ENCODE measurements at places on chromosomes 6 and 20.

GRCh38 chr20:36408219-36408618 lies 102.1 kb downstream of the DLGAP4 start:
- DNase-seq = no peak

DNA sequence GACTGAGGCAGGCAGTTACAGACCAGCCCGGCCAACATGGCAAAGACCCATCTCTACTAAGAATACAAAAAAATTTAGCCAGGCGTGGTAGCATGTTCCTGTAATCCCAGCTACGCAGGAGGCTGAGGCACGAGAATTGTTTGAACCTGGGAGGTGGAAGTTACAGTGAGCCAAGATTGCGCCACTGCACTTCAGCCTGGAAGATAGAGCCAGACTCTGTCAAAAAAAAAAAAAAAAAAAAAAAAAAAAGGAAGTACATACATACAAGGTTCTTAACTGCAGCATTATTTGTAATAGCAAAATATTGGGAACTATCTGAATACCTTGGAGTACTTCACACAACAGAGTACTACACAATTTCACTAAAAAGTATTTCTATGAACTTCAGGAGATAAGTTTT lies 183.5 kb upstream of the OLIG3 start:
- no peak for DNase-seq

DNA sequence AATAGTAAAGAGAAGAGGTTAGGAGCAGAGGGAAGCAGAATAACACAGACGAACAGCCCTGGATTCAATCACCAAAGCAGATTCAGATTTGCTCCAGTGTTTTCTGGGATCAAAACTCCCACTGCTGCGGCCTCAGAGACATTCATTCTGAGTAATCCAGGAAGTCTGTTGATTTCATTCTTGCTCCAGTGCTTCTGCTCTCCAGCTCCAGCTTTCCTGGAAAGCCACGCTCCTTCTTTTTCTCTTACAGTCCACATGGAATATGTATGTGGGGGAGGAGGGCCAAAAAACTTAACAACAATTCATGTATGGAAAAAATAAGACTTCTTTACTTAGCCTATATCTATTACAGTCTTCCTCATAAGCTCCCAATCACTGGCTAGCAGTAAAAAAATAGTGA lies 26.4 kb upstream of the UST start:
- no peak for DNase-seq

GRCh38 chr6:156881687-156882629 lies 104.8 kb downstream of the ARID1B start:
- no peak for DNase-seq

- no peak for DNase-seq
These were observed 26.1 kb downstream of the C6orf141 start for GRCh38 chr6:49576618-49577017.

DNA sequence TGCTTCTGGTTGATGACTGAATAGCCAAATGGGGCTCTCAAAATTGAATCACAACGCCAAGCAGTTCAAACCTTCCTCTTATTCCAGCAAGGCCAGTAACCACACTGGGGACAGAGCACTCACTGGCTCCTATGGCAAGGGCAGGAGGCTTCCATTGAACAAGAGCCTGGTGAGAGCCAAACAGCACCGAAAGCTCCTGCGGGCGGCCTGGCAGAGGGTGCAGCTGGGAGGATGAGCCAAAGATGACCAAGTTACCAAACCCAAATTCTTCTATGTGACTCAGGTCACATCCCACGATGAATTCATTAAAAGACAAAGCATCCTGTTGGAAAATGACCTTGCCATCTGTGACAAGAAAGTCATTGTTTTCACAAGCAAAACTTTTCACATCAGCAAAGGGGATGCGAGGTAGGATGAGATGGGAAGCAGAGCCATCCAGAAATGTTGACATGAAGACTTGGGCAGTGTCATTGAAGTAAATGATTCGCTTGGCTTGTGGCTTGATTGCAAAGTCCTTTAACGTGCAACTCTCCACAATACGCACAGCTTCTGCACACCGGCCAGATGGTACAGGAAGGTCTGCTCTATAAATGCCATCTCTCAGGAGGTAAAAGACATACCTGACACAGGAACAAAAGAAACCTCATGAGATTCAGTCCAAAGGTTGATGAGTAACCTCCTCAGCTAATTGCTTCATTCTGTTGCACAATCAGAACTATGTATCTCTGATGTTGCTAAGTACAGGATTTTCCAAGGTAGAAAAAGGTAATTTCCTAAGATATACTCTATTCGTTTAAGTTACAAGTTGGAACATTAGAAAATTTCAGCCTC lies 36.3 kb downstream of the ROS1 start:
- no peak for DNase-seq

DNA sequence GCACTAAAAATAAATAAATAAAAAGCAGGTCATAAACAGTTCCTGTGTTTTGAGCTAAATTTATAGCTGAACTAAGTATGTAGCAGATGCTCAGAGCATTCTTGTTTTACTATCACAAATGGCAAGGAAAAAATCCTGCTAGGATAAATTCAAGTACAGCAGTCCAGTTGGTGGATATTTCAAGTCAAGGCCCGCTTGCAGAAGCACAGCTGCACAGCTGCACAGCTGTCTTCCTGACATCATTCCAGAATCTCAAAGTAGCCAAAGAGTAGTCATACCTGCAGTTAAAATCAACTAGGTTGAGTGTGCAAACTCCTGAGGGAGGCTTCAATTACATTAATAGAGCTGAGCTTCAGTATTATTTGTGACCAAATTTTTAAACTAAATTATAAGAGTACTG lies 297.7 kb upstream of the MANEA start:
- no peak for DNase-seq

GRCh38 chr6:71486461-71486860 lies 197.8 kb downstream of the OGFRL1 start:
- DNase-seq = no peak

GRCh38 chr20:32181606-32182005 lies 25.9 kb downstream of the PLAGL2 start:
- no peak for DNase-seq

GRCh38 chr6:159008656-159009288 lies 8.8 kb upstream of the RSPH3 start:
- DNase-seq = peak; percentile 1

GRCh38 chr20:49566401-49567364 lies 1.3 kb downstream of the PTGIS start:
- no peak for DNase-seq

GRCh38 chr20:20440886-20441658 lies 73.2 kb downstream of the INSM1 start:
- no peak for DNase-seq

- peak; percentile 14 for DNase-seq
These were observed 19.3 kb upstream of the NEDD9 start for GRCh38 chr6:11251553-11252360.

- no peak for DNase-seq
These were observed 141.1 kb upstream of the AFDN start for GRCh38 chr6:167685654-167686053.

- DNase-seq = no peak
These were observed 338 bp downstream of the RWDD1 start for GRCh38 chr6:116571683-116572000.

DNA sequence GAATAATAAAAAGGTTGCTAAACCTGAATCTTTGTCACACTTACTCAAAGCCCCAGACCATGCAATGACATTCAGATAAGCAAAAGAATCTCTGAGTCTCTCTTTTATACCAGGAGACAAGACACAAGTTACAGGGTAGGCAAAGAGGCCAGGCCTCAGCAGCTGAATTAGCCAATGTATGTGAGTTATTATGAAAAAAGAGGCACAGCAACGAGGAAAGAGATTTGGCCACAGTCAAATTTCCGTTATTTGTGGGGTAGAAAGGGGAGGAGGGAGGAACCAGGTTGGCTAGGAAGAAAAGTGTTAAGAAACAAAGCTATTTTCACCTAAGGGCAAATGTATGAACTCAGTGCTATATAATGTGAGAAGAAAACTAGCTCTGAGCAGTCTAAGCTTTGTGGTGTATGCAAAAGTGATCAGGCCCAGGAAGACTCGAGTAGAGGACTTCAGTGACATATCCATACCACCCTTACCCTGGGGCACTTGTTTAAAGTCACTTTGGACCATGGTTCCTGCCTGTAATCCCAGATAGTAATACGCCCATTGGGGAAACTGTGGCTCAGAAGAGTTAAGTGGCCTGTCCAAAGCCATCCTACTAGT lies 19.1 kb downstream of the IPCEF1 start:
- no peak for DNase-seq

DNA sequence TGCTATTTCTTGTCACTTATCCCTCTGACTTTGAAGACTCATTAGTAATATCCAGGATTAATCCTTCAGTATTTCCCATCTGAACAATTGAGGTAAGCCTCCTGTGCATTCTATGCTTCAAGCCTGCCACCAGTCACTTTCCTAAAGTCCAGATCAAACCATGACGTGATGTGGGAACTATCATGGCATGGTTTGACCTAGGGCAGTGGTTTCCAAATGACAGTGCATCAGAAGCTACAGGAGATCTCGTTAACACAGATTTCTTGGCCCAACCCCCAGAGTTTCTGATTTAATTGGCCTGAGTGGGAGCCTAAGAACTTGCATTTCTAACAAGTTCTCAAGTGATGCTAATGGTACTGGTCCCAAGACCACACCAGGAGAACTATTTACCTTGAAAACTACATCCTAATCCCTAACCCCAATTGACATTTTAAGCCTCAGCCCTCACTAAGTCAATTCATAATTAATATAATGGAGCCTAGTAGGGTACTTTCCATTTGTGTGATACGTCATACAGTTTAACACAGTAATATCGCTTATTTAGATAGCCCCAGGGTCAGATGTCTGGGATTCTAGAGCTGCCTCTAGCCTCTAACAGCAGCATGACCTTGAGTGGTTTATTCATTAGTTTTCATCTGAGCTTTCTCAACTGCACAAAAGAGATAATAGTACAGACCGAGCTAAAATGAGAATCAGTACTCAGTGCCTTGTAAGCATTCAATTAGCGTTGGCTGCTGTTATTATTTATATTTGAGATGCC lies 907.6 kb downstream of the TFAP2A start:
- no peak for DNase-seq

DNA sequence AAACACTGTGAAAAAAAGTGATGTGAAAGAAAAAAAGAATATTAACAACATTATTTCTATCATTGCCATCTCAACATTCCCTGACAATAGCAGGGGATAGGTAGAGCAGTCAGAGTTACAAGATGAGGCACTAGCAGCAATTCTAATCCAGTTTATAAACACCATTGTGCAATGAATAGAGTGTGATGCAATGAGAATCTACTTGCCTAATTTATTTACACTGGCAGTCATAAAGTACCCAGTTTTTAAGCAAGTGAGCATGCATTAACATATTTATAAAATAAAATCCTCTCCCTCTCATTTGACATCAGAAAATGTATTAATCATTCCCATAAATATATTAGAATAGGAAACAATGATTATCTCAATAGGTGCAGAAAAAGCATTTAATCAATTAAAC lies 2.5 kb upstream of the MANEA start:
- no peak for DNase-seq

- DNase-seq = peak; percentile 20
These were observed 111.5 kb downstream of the LCA5 start for GRCh38 chr6:79425589-79426311.

DNA sequence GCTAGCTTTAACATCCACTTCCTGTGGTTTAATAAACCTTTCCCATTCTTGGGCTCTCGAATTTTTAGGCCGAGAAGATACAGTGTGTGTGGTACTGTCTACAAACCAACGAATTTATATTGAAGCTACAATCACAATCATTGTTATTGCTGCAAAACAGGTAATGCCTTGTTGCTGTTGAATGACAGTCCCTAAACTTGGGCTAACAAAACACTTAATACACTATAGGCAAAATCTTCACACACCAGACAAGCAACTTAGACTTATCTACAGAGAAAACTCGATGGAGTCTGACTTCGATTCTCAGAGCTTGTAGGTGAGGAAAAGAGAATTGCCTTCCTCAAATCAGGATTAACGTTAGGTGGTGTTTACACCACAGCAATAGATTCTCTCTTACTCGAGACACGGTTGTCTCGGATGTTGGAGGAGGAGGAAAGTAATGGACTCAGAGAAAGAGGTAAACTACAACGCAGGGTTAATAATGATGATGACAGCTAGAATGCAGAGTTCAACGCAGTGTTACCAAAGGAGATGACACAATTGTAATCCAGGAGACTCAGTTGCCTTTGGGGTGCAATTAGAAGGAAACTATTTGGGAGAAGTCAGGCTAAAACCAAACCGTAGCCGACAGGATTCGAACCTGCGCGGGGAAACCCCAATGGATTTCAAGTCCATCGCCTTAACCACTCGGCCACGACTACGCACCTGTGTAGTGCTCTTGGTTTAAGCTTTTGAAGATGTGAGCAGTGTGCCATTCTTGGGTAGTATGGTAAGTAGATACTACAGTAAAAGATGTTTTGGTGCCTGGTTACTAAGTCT lies 32.5 kb upstream of the ZNF184 start:
- DNase-seq = no peak

GRCh38 chr6:105764315-105764714 lies 321.8 kb upstream of the PRDM1 start:
- DNase-seq = no peak

DNA sequence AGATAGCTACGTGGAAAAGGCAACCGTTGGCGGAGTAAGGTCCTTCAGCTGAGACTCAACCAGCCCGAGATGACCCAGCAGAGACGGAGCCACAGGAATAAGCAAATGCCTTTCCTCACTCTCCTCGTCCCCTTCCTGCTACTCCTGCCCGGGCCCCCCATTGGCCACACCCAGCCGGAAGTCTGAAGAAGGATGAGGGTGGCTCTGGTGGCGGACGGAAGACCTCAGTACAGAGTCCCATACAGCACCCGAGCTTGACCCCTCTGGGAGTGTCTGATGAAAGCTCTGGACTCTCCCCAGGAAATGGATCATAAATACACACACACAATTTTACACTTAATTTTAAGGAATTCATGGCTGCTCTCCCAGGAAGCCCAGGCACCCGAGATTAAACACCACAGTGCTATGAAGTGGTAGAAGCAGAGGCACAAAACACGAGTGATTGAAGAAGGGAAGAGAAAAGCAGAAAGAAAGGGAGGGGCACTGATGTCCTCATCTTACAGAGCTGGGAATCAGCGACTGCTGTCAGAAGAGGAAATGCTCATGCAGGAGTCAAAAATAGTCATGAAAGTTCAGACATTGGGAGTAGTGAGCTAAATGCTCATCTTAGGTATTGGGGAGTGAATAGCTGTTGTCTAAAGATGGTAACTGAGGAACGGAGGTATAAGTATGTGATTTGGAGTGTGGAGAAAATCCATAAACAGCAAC lies 125.6 kb downstream of the BANF2 start:
- no peak for DNase-seq

GRCh38 chr20:53287357-53288042 lies 306.1 kb downstream of the ZNF217 start:
- DNase-seq = no peak

- DNase-seq = no peak
These were observed 368.7 kb upstream of the MANEA start for GRCh38 chr6:95208621-95209020.

DNA sequence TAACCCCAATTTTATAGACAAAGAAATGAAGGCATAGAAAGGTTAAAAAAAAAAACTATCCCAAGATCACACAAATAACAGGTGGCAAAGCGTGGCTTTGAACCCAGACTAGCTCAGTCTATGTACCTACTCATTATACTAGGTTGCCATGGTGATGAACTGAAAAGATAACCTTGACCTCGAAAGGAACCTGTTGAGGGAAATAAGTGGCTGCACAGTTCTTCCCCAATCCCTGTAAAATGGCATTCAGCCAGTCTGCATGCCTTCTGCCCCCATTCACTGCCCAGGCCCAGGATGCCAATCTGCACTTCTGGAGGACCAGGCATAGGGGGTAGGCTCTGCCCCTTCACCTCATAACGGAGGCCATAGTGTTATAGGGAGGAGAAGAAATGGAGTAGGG lies 295.2 kb downstream of the PTPRT start:
- DNase-seq = no peak

All from NCI-H2029 treated with DMSO at 0.1 percent for 48 hours (cell line).